Stimulated activated CD4-positive, alpha-beta T cell treated with anti-CD3 and anti-CD28 coated beads, Interleukin-1b, Interleukin-23, amount 100 ng/mL, for 1 hour (primary cell): ENCODE measurements at places on chromosomes 6 and 20.

GRCh38 chr6:24911796-24912382, 23.9 kb downstream of the RIPOR2 start:
- DNase-seq = no peak

DNA sequence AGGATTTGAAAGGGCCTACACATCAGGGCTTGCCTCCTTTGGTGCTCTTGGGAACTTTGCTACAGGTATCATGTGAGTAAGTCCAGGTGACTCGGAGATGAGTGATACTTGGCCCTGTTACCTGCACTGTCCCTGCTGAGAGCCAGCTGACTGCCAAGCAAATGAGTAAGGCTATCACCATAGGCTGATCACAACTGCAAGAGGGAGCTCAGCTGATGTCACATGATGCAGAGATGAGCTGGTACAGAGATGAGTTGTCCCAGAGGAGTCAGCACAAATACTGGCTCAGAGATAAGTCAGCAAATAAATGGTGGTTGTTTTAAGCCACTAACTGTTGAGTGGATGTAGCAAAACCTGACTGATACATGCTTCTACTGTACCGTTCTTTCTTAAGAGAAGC, 41.4 kb downstream of the LAMP5 start:
- DNase-seq = no peak

- no peak for DNase-seq
Observed at GRCh38 chr6:20564777-20565176, 30.5 kb downstream of the CDKAL1 start.

DNA sequence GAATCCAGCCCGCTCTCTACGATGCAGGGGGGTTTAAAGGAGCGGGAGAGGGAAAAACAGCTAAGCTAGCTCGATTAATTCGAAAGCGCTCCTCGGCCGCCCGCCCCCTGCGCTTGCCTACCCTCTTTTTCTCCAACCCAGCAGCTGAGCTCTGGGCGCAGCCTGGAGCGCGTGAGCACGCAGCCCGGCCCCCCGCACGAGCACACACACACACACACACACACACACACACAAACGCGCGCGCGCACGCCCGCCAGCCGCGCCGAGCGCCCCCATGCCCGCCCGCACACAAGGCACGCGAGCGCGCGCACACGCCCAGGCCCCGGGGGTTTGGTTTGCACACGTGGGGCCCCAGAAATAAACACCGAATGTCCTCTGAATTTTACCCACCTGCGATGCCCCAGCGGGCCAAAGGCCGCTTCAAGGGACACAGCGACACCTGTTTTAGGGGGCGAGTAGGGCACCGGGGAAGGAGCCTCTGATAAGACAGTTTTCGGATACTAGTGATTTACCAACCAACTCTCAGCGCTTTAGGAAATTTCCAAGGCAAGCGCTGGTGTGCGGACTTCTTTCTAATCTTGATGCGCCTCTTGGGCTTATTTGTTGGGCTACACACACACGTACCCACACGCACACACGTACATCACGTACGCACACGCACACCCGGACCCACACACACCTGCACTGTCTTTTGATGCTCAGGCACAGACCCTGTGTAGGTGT, 802 bp upstream of the NRN1 start:
- no peak for DNase-seq

DNA sequence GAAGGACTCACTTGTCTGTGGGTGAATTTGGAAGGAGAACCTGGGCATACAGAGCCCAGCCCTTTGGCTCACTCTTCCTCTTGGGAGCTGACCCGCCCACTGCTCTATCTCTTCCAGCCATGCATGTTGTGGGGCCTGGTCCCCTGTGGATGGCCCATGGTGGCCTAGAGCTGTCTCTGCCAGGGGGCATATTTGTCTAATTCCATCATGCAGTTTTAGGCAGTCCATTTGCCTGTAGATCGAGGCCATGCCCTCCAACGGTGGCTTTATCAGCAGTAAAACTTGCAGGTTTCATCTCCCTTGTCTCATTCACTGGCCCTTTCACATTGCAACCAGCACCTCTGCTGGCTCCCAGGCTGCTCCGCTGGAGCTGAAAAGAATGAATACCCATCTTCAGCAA, 12.9 kb upstream of the EZR start:
- DNase-seq = no peak

DNA sequence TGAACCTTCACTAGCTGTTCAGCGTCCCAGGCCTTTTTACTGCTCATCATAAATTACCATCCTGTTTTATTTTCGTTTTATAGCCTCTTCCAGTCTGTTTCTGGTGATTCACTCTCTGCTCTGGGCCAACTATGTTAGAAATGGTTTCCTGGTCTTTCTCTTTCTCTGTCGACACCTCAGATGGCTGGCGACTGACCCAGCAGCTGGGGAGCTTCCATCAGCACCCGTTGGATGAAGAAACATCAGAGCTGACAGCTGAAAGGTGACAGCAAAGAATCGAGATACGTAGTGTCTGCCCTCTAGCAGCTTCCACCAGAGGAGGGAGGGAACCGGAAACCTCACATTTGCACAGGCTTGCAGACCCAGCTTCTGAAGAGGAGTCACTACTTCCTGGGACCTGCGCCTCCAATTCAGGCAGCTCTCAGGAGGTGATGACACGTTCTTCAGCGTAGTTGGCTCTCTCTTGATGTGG, 82.9 kb upstream of the MLN start:
- DNase-seq = no peak

- no peak for DNase-seq
Observed at GRCh38 chr6:101509536-101509935, 116.0 kb downstream of the GRIK2 start.

GRCh38 chr6:88367248-88367647, 201.1 kb upstream of the CNR1 start:
- DNase-seq = no peak
